ENCODE measurements at places on chromosomes 12 and 14. TPM values are rescaled to one million over a fixed set of nuclear protein-coding genes. Genes with fewer than 3 reads are reported as not detected.

The IL31 gene
- not detected for total RNA-seq

DNA sequence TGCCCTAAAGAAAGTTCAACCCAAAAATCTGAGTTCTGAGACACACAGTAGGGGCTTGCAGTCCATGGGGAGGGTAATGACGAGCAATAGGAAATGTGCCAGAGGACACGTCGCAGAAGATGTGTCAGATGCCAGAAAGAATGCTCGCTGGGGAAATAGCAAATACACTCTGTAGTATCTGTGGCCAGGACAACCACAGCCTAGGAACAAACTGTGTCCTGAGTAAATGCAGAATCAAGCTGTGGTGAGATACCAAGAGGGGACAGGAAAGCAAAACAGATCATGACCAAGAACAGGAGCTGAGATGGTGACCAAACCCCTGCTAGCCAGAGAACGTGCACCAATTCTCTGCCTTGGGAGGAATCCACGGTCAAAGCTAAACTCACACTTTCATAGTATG, 9.1 kb downstream of the CRACR2A start:
- DNase-seq = peak; percentile 82

DNA sequence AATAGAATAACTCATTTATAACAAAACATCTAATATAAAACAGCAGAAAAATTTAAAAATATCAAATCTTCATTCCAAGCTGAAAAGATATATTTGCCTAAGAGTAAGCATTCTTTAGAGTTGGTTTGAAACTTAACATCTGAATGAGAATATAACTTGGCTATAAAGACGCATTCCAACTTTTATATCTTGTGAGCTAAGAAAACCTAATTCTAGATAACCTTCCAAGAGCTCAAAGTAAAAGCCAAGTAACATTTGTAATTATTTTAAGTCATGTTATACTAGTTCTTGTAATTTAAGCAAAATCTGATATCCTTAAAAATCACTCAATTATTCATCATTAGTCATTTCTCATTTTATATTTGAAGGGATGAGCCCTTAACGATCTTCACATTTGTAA, 368.9 kb downstream of the C12orf50 start:
- DNase-seq = no peak

DNA sequence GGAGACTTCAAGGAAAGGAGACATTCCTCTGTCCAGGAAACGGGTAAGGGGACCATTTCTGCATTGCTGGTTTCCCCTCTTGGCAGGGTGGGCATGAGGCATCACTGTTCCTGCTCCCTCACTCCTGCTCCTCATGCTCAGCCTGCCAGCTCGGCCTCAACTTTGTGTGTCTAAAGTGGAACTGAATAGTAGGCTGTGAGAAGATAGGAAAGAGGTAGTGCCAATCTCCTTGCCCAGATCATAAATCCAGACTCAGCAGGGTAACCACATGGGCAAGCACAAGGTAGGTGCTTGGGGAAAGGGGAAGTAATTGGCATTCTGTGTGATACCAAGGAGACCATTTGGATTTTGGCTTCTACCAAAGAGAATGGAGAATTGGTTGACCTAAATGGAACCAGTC, 2.6 kb downstream of the LTB4R start:
- no peak for DNase-seq

- no peak for DNase-seq
These were observed 43.8 kb upstream of the RESF1 start for GRCh38 chr12:31915446-31915845.

DNA sequence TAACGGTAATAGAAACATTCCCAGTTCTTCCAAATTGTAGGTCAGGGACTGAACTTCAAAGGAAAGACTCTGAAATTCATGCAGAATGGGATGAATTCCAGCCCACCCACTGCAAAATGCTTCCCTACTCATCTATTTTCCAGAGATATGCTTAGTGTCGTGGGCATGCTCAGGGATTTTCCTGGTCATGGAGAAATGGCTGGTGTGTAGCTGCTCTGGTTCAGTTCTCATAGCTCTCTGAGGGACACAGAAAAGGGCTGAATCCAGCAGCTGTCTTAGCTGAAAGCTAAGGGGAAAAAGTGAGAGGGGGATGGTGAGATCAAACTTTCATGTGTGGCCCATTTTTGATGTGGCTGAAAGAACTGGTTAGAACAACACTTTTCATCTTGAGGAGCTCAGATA, 72.9 kb upstream of the KRAS start:
- DNase-seq = peak; percentile 6

DNA sequence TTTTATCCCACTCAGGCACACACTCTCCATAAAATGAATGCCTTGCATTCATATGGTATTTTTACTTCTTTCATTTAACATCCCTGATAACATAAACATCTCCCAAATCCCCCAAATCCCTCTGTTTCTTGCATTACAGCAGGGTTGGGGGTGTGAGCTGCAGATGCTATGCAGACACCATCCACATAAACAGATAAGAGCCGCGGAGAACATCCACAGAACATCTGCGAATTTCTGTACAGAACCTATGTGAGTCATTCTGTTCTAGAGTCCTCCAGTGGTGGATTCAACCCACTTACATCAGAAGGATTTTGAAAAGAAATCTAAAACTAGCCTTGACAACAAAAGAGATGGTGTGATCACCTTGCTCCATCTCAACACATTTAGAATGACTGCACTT, 20.3 kb downstream of the FBLN5 start:
- DNase-seq = no peak

- DNase-seq = no peak
These were observed 146.8 kb downstream of the TMTC2 start for GRCh38 chr12:82833481-82833880.

The KLRF1 gene
- not detected for total RNA-seq

DNA sequence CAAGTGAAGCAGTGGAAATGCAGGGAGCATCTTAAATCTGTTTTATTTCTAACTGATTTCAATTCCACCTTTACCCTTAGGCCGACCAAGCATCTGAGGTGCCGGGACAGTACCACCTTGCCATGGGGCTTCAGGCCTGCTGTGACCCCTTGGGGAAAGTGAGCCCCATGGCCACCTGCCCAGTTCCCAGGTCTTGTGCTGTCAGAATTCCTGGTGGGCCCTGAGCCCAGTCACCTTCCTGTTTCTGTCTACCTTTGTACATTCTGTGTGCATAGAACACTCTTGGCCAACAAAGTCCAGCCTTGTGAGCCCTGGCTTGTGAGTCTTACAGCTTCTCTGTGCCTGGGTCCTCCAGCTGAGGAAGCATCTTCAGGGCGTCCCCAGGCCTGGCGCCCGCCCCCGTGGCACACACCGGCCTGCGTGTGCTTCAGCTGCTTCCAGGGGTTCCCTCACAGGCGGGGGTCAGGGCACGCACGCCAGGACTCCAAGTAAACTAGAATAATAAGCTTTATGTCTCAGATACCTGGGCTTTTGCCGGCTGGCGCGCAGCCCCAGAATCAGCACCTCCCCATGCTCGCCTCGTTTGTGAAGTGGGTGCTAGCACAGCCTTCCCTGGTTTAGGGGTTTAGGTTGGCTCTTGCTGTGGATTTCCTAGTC, 10.3 kb downstream of the ZFYVE21 start:
- no peak for DNase-seq

DNA sequence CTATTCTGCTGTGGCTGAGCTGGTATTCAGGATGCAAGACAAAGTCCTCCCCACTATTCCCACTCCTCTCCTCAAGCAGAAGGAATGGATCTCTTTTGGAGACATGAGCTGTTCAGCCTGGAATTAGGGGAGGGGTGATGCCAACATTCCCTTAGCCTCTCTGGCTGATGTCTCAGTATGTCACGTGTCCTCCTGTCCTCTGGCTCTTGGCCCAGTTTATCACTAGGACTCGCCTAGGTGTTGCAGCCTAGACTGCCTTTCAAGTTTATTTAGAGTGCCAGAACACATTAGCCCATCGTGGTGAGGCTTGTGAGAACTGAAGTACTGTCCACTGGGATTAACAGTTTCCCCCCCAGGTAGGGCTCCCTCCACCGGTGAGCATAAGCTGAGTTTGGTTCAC, 239.9 kb upstream of the MIS18BP1 start:
- DNase-seq = no peak

DNA sequence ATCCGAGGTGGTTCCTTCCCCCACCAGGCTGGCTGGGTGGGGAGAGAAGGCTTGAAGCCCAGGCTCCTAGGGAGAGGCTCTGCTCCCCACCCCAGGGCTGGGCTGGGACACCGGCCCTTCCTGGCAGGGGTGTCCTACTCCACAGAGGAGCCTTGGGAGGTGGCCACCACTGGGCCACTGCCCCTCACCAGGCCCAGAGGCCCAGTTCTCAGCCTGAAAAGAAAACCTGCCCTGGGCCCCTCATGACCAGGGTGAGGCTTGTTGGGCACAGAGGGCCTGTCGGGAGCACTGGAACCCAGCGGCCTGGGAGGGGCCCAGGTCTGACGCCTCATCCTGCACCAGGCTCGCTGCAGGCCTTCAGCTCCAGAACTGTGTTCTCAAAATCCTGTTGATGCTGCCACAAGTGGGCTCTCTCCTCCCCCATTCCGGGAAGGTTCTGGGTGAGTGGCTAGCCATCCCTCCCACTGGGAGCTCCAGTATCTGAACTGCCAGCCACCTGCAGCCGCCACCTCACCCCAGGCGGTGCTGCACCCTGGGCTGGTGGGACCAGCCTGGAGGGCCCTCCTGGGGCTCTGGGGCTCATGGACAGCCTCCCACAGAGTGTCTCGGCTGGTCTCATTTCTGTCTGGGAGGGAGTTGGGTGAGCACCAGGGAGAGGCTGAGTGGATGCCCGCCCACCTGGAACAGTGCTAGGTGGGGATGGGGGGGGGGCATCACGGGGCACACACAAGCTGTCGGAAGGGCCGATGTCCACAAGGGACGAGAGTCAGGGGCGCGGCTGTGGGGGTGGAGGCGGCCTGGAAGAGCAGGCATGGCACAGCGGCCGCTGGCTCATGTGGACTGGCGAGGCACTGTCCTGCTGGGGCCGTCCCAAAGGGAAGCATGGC, 11.8 kb downstream of the BAG5 start:
- DNase-seq = no peak
